Heart right ventricle (tissue), 16 donors: ENCODE measurements at places on chromosomes 7 and 10.

DNA sequence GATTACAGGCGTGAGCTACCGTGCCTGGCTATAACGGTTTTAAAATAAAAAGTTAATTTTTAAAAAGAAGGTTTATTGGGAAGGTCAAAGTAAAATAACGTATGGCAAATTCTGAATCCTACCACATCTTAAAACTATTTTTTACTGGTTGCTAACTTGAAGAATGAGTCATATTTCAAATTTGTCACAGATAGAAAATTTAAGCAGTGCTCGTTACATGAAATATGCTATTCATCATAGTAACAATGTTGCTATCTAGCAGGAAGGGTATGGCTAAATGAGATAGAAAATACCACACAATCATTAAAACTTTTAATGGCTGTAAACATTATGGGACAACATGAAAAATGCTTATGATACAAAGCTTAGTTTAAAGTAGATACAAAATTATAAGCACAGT lies 500.5 kb downstream of the PHTF2 start:
- H3K36me3 ChIP-seq = no peaks in the 10 kb centered on the region
- no peak for DNase-seq
- H3K27ac ChIP-seq = no peak overlapping the region
- no peaks in the 10 kb centered on the region for H3K27me3 ChIP-seq
- H3K4me3 ChIP-seq = no peak overlapping the region

- no peaks in the 10 kb centered on the region for H3K4me1 ChIP-seq
- no peak overlapping the region for H3K27ac ChIP-seq
- H3K27me3 ChIP-seq = no peaks in the 10 kb centered on the region
Measured at GRCh38 chr10:114283535-114284234, 44.6 kb downstream of the VWA2 start.

GRCh38 chr7:94190599-94191061 lies 186.5 kb upstream of the BET1 start:
- no peak for DNase-seq
- no peaks in the 10 kb centered on the region for H3K36me3 ChIP-seq
- no peak overlapping the region for H3K27ac ChIP-seq
- no peak overlapping the region for H3K4me3 ChIP-seq
- no peaks in the 10 kb centered on the region for H3K27me3 ChIP-seq

GRCh38 chr7:115178835-115179234 lies 256.9 kb downstream of the MDFIC start:
- H3K27ac ChIP-seq = no peak overlapping the region
- H3K36me3 ChIP-seq = no peaks in the 10 kb centered on the region
- no peaks in the 10 kb centered on the region for H3K4me1 ChIP-seq

DNA sequence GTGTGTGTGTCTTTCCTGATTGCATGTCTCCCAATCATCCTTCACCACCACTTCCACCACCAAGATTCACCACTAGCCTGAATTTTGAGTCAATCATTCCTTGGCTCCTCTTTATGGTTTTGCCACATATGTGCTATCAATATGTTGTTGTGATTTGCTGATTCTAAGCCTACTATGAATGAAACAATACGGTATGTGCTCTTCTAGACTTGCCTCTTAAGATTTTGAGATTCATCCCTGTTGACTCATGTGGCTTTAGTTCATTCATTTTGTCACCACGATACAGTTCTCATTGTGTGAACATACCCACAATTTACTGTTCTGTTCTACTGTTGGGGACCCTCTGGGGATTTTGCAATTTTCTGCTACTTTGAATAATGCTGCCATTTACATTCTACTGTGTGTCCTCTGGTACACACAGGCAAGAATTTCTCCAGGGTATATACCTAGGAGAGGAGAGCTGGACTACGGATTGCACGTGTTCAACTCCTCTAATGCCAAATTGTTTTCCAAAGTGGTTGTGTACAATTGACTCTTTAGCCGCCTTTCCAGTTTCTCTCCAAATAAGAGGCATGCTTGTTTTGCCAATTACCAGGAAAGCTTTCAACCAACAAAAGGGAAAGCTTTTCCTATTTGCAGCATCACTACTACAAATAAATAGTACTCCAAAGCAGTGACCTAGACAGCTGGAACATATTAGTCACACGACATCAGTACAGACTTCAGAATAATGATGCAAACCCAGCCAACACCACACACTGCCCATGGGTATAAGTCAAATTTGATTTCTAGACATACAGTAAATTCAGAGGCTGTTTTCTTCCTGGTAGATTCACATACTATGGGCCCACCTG lies 30.0 kb downstream of the SGMS1 start:
- H3K4me3 ChIP-seq = no peak overlapping the region
- peaks cover 15% of the 10 kb centered on the region for H3K4me1 ChIP-seq
- H3K27me3 ChIP-seq = no peaks in the 10 kb centered on the region
